Activated naive CD8-positive, alpha-beta T cell treated with anti-CD3 and anti-CD28 coated beads, Interleukin-2, amount 10 ng/mL, durations not matched to agents 7 days and 5 days (primary cell): ENCODE measurements at places on chromosomes 6 and 20. TPM values are rescaled to one million over a fixed set of nuclear protein-coding genes. Genes with fewer than 3 reads are reported as not detected.

Gene ALDH8A1
- total RNA-seq: 1.4 TPM

Gene GCNT2
- total RNA-seq: 8.9 TPM

Gene SCUBE3
- 0.20 TPM for total RNA-seq

Gene OPRM1
- not detected for total RNA-seq

Gene AIF1
- 118 TPM for total RNA-seq

Gene CRISP2
- not detected for total RNA-seq

Gene GABRR1
- not detected for total RNA-seq

Gene MOG
- not detected for total RNA-seq

DNA sequence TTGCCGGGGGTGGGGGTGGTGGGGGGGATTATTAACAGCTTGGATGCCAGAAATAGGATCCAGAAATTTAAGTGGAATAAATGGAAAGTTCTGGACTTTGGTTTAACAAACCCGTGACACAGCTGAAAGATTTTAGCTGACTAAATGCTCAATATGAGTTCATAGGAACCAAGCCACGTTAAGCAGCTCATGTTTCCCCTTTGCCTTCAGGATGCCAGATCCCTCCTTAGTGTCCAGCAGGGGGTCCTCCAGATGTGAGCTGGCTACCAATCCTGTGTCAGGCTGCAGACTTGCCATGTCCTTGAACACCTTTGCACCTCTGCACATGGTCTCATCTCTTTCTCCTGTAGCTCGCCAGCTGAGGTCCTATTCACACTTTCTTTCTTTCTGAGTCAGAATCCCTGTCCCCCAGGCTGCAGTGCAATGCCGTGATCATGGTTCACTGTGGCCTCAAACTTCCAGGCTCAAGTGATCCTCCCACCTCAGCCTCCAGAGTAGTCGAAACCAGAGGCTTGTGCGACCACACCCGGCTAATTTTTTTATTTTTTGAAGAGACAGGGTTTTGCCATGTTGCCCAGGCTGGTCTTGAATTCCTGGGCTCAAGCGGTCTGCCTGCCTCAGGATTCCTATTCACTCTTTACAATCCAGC, 133.3 kb upstream of the ARMC2 start:
- H3K27me3 ChIP-seq: peaks cover 2% of the 10 kb centered on the region
- H3K27ac ChIP-seq: peak overlapping the region; percentile 65
- no peak for DNase-seq
- H3K4me1 ChIP-seq: peaks cover 19% of the 10 kb centered on the region
- no peaks in the 10 kb centered on the region for H3K36me3 ChIP-seq

DNA sequence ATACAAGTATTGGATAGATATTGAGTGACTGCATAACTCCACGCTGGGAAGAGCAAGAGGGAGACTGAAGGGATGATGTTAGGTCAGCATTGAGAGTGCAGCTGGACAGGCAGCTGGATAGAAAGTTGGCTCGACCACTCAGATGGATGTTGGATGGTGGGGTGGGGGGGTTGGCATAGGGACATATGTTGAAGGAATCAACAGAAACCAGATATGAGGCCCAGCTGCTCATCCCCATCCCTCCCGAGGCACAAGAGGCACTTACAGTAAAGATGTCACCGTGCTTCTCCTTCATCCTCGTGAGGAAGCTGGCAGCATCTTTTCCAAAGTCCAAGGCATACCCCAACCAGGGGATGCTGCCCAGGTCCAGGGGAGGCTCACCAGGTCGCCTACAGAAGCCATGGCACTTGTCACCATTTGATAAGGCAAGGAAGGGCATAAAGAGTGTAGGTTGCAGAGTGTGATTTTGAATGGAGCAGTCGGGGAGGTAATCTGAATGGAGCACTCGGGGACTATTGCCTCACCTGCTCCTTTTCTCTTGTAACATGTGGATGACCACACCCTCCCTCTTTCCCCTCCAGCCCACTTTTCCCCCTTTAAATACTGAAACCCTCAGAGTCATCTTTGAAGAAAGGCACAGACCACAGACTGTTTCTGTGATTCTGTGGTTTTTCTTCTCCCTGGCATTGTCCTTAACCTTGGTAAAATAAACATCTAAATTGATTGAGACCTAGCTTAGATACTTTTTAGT, 18.0 kb downstream of the PTGIS start:
- H3K27me3 ChIP-seq: peaks cover 28% of the 10 kb centered on the region
- peaks cover 4% of the 10 kb centered on the region for H3K36me3 ChIP-seq
- H3K27ac ChIP-seq: no peak overlapping the region
- H3K4me3 ChIP-seq: no peak overlapping the region
- peaks cover 13% of the 10 kb centered on the region for H3K4me1 ChIP-seq

DNA sequence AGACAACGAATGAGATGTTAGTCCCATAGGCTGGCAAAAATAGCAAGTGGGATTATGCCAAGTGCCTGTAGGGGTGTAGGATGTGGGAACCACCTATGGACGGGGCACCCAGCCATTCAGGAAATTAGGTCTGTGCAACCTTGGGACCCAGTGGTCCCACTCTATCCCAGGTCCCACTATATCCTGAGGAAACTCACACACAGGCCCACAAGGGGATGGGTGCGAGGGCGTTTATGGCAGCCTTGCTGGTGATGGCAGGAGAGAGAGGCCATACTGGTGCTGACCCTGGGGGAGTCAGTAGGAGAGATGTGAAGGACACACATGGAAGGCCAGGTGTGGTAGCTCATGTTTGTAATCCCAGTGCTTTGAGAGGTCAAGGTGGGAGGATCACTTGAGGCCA, 163.6 kb downstream of the EYA2 start:
- no peaks in the 10 kb centered on the region for H3K4me1 ChIP-seq
- H3K4me3 ChIP-seq: no peak overlapping the region
- H3K36me3 ChIP-seq: no peaks in the 10 kb centered on the region
- DNase-seq: no peak
- no peak overlapping the region for H3K27ac ChIP-seq
- H3K27me3 ChIP-seq: peaks cover 4% of the 10 kb centered on the region

DNA sequence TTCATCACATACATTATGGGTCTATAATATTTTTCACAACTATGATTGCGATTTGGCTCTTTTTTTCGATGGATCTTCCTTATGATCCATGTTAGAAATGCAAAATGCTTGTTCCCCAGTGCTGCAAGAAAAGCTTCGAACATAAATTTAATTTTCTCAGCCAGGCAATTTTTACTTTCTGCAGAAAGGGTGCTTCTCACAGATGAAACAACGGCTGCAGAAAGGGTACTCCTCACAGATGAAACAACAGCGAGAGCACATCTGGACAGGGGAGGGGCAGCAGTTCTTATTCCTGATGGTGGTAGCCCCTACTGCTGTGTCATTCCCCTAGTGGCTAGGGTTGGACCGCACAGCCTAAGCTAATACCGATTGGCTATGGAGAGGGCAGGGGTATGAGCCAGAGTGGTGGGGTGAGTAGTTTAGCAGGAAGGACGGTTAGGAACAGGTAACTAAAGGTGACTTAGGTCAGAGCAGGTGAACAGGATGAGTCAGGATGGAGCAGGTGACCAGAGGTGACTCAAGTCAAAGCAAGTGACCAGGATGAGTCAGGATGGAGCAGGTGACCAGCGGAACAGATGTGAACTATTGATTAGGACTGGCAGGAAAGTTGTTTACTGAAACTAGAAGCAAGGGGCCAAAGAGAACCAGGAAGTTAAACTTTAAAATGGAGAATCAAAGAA, 13.4 kb upstream of the TREML4 start:
- no peak for DNase-seq
- H3K4me1 ChIP-seq: peaks cover 2% of the 10 kb centered on the region
- peaks cover 6% of the 10 kb centered on the region for H3K36me3 ChIP-seq
- no peak overlapping the region for H3K4me3 ChIP-seq

DNA sequence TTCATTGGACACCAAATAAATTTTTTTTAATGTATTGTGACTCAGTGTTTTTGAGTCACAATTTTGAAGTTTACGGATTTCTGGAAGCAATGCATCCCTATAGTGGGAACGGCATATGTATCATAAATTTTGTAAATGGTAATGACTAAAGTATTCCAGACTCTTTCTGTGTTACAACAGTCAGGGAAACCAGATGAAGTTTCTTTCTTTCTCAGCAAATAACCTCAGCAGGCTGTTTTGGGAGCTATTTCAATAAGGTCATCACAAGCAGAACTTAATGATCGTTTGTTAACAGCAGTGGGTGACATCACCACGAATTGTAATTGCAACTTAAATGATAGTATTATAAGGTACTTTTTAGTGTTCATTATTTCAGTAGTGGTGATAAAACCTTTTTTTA, 52.0 kb downstream of the HIVEP1 start:
- H3K27ac ChIP-seq: no peak overlapping the region
- H3K27me3 ChIP-seq: no peaks in the 10 kb centered on the region
- no peak for DNase-seq
- H3K4me1 ChIP-seq: peaks cover 42% of the 10 kb centered on the region
- peaks cover 16% of the 10 kb centered on the region for H3K36me3 ChIP-seq

- no peaks in the 10 kb centered on the region for H3K36me3 ChIP-seq
- DNase-seq: no peak
- H3K4me3 ChIP-seq: no peak overlapping the region
- no peak overlapping the region for H3K27ac ChIP-seq
Observed at GRCh38 chr6:14848019-14848418, 397.9 kb upstream of the JARID2 start.

- peaks cover 22% of the 10 kb centered on the region for H3K4me1 ChIP-seq
- no peak overlapping the region for H3K27ac ChIP-seq
- peaks cover 70% of the 10 kb centered on the region for H3K27me3 ChIP-seq
- DNase-seq: no peak
- peak overlapping the region; percentile 84 for H3K4me3 ChIP-seq
- peaks cover 2% of the 10 kb centered on the region for H3K36me3 ChIP-seq
Observed at GRCh38 chr6:105995391-105995865, 90.7 kb upstream of the PRDM1 start.

GRCh38 chr6:150056156-150056555, 12.8 kb downstream of the ULBP3 start:
- H3K27ac ChIP-seq: no peak overlapping the region
- peaks cover 11% of the 10 kb centered on the region for H3K4me1 ChIP-seq
- DNase-seq: no peak
- no peaks in the 10 kb centered on the region for H3K36me3 ChIP-seq

DNA sequence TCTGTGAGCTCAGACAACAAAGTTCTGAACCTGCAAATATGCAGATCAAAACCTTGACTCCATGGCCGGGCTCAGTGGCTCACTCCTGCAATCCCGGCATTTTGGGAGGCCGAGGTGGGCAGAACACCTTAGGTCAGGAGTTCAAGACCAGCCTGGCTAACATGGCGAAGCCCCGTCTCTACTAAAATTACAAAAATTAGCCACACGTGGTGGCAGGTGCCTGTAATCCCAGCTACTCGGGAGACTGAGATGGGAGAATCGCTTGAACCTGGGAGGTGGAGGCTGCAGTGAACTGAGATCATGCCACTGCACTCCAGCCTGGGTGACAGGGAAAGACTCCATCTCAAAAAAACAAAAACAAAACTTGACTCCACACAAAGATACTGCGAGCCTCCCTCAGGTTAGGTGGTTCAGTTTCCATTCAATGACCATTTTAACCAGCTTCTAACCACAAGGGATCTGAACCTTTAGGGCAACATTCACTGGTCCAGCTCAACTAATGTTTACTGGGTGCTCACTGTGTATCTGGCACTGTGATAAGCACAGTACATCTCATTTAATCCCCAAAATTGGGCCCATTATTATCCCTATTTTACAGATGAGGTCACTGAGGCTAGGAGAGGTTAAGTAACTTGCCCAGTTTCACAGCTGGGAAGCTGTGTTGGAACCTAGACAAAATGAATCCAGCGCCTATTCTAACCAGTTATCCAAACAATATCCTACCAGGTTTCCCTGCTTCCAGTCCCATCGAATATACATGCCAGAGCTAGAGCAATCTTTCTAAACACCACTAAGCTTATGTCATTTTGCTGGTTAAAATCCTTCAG, 1.8 kb downstream of the SNRPB start:
- peaks cover 38% of the 10 kb centered on the region for H3K36me3 ChIP-seq
- peaks cover 41% of the 10 kb centered on the region for H3K4me1 ChIP-seq
- H3K27me3 ChIP-seq: no peaks in the 10 kb centered on the region
- peak overlapping the region; percentile 96 for H3K4me3 ChIP-seq
- H3K27ac ChIP-seq: peak overlapping the region; percentile 38

DNA sequence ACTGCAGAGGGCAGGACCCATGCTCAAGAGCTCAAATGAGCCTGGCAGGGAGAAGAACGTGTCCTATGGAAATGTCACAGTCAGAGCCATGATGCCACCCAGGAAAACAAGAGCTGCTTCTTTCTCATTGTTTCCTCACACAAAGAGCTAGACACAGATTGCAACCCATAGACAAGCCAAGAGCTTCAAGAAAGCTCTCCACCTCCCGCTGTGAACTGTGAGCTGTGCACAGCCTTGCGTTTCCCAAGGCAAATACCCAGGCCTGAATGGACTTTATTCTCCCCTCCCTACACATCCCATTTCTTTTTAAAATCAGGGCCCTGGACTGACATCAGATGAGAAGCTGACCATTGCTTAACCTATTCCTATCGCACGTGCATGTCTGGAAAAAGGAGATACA, 388.8 kb downstream of the RNGTT start:
- H3K4me1 ChIP-seq: no peaks in the 10 kb centered on the region
- H3K4me3 ChIP-seq: no peak overlapping the region
- H3K36me3 ChIP-seq: no peaks in the 10 kb centered on the region
- H3K27me3 ChIP-seq: peaks cover under 1% of the 10 kb centered on the region

GRCh38 chr6:156778454-156779205, 1.5 kb downstream of the ARID1B start:
- peak; percentile 77 for DNase-seq
- peak overlapping the region; percentile 87 for H3K27ac ChIP-seq
- peaks cover 39% of the 10 kb centered on the region for H3K4me1 ChIP-seq
- peaks cover 3% of the 10 kb centered on the region for H3K36me3 ChIP-seq
- peak overlapping the region; percentile 79 for H3K4me3 ChIP-seq

DNA sequence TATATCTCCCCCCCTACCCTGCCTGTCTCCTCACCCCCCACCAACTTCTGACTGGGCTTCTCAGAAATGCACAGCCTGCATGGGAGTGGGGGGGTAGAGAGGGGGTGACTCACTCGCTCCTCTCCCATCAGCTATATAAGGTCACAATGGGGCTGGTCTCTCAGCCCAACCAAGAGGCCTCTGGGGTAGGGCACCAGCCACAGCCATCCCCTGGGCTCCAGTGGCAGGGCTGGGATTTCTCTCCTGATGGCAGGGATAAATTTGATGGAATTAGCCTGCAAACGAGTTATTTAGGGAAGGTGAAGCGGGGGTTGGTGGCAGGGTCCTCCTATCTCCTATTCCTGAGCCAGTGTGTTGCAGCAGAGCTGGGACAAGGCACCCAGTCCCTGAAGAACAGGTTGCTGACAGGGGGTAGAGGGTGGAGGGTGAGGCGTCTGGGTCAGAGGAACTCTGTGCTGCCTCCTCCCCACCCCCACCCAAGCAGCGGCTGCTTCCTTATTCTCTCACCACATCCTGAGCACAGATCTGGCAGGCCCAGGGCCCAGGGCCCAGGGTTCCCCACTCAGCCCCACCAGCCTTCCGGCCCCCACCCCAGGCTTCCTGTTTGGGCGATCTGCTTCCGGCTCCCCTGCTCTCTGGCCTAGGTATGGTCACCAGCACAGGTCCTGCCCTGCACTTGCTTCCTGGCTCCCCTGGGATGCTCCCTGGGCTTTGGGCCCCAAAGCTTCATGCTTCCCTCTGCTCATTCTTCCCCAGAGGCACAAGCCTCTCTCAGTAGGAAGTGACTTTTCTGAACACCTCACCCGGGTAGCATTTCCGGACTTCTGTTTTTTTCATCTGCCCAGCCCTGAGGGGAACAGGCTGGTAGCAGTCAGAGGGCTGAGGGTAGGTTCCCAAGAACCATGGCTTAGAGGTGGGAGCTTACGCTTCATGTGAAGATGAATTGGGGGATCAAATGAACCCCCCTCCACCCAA, 4.0 kb downstream of the PPP1R18 start:
- H3K36me3 ChIP-seq: peaks cover 73% of the 10 kb centered on the region
- H3K4me1 ChIP-seq: peaks cover 20% of the 10 kb centered on the region
- peak overlapping the region; percentile 91 for H3K4me3 ChIP-seq
- DNase-seq: peak; percentile 88
- H3K27ac ChIP-seq: peak overlapping the region; percentile 99

GRCh38 chr6:91083211-91083610, 496.3 kb upstream of the MAP3K7 start:
- peaks cover 2% of the 10 kb centered on the region for H3K27me3 ChIP-seq
- no peaks in the 10 kb centered on the region for H3K36me3 ChIP-seq
- H3K27ac ChIP-seq: no peak overlapping the region
- H3K4me1 ChIP-seq: no peaks in the 10 kb centered on the region
